Activated CD4-positive, CD25-positive, alpha-beta regulatory T cell (primary cell): ENCODE measurements at places on chromosomes 1 and 21.
A peak's percentile ranks its signal among the peaks of the same experiment; 100 is the strongest.

DNA sequence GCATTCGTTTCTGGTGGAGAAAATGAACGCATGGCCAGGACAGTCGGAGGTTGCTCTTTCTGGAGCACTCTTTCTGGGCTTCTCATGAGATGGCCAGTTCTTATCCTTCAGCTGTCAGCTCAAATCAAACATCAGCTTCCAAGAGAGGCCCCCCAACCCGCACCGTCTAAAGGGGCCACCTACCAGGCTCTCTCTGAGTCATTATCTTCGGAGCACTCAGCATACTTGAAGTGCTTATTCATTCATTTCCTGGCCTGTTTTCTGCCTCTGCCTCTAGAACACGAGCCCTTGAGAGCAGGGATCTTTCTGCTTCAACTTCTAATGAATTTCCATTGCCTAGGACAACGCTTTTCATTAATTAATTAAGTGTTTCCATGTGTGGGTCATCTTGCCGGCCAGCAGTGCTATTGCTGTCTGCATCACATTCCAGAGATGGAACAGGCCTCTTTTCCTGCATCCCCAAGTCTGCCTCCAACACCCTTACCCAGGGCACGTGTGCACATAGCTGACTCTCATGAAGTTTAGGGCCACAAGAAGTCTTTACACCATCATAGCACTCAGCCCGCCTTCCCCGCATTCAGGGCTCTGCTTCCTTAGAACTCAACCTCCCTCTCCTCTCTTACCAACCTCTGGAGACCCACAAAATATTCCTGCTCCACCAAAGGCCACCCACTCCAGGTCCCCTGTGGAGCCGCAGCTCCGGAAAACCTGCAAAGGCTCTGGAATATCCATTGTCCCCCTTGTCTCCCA is 52.1 kb upstream of the LAPTM5 start:
- no peak for DNase-seq

DNA sequence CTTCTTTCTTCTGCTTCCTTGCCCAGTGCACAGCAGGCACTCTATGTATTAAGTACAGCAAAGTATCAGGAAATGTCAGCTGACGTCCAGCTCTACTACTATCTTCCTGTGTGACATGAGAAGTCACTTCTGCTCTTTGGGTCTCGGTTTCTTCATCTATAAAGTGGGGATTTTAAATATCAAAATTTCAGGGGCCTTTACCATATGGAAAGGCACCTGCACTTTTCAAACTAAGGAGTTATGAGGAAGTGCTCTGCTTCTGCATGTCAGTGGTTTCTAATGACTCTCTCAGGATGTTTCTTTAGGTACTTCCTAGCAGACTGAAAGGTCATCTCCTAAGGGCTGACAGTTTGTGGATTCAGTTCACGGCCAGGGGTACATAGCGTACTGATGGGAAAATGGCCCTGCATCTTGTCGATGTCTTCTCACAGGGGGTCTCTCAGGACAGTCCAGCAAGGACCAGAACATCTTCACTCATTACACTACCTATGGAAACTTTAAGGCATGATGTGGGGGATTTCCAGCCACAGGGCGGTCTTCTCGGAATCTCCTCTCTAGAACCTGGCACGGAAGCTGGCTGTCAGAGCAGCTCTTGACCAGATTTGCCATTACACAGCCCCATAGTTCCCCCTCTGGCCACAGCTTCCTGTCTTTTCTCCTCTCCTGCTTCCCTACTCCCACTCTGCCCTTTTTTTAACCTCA is 42.0 kb upstream of the MTF1 start:
- DNase-seq: no peak

GRCh38 chr1:89041721-89042120 is 19.1 kb upstream of the GBP3 start:
- DNase-seq: no peak

DNA sequence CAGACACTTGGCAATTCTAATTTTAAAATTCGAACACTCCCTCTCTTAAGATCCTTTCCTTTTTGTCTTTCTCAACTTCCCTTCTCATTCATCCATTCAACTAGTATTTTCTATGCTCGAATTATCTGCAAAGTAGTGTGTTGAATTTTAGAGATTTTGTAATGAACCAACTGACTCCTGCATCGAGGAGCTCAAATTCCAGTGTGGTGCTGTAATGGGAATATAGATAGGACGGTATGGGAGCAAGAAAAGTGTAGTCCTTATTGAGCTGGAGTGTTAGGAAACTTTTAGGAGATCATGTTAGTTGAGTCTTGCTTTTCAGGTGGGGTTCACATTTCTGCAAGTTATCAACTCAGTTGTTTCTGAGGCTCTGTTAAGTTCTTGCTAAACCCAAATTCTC is 897.5 kb downstream of the TTLL7 start:
- no peak for DNase-seq

DNA sequence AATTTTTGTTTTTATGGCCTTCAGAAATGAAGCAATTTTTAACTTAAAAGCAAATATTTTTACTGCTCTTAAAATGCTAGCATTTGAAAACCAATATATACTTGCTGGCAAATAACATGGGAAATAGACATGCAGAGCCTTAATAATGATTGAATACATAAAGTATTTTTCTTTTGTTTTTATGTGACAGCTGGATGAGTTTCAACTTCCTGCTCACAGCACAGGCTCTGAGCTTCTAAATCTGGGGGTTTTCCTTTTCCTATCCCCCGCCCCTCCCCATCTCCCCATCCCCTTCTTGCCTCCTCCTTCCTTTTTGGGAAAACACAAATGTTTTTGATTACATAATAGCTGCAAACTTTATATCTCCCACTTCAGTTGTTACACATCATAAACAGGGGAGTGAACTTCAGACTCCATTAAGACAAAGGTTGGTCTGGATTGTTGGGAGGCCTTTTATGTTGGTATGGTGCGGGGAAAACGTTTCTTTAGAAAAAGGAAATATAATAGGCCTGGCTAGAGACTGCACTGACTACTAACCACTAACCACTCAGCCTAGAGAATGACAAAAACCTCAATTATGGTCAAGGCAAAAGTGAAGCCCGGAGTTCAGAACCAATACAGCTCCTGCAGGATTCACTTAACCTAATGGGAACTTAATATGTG is 116.1 kb upstream of the GORAB start:
- no peak for DNase-seq

GRCh38 chr21:31501926-31502325 is 157.6 kb upstream of the SOD1 start:
- no peak for DNase-seq

DNA sequence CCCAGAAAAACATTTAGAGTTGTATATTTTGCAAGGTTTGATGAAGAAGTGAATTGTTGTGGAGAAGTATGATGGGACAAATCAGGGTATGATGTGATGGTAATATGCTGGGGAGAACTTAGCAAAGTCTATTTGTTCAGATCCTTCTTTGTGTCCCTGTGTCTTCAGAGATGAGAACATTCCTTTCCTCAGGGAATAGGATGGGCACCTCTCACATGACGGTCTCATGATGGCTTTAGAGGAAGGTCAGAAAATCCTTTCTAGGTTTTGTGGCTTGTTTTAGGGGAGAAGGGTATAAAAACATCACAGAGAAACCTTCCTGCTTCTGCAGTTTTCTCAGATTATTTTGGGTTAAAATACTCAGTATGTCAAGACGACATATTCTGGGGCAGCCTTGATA is 171.3 kb upstream of the NRIP1 start:
- no peak for DNase-seq

DNA sequence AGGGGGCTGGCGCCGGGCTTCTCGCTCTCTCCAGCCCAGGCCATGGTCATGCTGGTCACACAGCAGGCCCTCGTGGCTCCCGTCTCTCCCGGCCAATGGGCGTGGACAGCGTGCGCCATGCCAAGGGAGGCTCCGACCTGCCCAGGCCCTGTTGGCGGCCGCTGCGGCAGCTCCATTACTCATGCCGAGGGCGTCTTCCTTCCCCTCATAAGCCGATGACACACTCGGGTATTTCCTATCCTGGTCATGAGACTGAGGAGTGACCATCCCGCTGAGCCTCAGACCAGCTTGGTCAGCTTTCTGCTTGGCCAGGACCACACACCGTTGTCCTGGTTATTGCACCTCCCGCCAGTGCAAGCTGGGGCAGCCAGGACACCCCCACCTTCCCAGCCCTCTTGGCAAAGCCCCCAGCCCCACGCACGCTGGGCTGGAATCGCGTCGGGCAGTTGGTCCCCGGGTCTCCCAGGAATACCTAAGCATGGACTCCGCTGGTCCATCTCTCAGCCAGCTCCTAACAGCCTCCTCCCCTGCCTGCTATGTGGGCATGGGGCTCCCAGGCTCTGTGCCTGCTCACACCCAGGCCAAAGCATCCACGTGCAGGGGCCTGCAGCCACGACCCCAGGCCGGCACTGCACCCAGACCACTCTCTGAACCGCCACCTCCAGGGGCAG is 49.8 kb downstream of the ARHGEF16 start:
- no peak for DNase-seq

DNA sequence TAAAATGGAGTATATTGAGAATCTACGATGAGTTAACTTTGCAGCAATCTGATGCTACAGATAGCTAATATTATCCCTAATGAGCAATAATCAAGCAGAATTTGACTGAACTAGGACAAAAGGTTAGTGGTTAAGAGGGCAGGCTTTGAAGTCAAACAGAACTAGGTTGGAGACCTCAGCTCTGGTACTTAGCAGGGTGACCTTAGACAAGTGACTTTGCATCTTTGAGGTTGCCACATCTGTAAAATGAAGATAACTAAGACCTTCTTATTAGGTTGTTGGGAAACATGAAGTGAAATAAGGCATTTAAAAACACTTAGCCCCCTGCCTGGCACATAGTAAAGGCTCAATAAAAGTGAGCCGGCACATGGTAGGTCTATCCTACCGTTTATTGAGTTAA is 4.3 kb upstream of the FUCA1 start:
- no peak for DNase-seq

DNA sequence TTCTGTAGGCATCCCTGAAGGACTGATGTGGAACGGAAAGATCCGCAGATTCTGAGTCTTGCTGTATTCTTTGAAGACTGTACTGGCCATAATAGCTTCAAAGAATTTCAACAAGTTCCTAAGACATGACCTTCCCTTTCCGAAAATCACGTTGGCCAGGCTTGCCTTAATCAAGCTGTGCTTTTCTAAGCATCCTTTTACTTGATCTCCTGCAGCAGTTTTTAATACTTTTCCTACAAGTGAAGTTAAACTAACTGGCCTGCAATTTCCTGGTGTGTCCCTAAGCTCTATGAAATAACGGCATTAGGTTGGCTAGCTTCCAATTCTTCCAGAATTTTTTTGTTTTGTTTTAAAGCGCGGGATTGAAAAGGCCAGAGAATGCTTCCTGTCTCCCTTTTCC is 40.3 kb downstream of the SPAG17 start:
- DNase-seq: no peak

- DNase-seq: no peak
Measured at GRCh38 chr1:26350701-26351589, 3.0 kb downstream of the CRYBG2 start.

DNA sequence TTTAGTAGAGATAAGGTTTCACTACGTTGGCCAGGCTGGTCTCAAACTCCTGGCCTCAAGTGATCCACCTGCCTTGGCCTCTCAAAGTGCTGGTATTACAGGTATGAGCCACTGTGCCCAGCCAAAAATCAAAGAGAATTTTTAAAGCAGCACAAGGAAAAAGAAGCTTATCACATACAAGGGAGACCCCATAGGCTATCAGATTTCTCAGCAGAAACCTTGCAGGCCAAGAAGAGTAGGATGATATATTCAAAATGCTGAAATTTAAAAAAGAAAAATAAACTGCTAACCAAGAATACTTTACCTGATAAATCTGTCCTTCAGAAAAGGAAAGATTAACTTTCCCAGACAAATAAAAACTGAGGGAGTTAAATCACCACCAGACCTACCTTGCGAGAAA is 43.2 kb downstream of the FLVCR1 start:
- no peak for DNase-seq

- DNase-seq: no peak
Measured at GRCh38 chr1:243482141-243483022, 226.5 kb downstream of the SDCCAG8 start.

DNA sequence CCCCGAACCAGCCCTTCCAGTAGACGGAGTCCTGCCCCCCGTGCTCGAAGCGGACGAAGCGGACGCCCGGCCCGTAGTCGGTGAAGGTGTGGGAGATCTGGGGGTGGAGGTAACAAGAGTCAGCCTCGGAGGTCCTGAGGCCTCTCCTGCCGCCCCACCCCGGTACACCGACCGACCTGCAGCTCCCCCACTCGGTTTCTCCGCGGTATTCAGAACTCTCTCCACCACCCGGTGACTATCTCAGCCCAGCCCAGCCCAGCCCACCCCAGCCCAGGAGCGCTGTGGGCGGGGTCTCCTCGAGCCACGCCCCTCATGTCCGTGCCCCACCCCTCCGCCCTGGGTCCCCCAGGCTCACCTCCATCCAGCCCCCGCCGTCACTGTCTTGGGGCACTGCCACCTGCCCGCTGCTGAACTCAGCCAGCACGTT is 5.5 kb downstream of the FBXO2 start:
- peak; percentile 9 for DNase-seq
